ENCODE measurements at places on chromosomes 5 and 9.

- peak; percentile 57 for DNase-seq
Observed at GRCh38 chr9:106869028-106869427, 6.1 kb downstream of the ZNF462 start.

GRCh38 chr9:104864675-104865104 lies 63.3 kb downstream of the ABCA1 start:
- DNase-seq: peak; percentile 77

DNA sequence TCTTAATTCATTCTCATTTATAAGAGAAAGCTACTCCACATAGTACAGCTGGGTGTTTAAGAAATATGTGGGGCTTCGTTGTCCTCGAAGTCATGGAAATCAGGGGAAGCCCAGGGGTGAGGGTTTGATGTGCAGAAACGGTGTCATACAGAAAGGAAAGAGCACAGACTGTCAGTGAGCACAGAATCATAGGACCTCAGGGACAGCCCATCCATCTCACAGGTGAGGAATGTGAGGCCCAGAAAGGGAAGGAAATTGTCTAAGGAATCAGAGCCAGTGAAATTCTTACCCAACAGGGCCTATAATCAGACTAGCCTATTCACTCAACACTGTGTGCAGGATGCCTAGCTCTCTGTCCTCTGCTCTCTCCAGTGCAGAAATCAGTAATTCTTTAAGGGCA lies 535.6 kb downstream of the SPOCK1 start:
- DNase-seq: no peak

GRCh38 chr5:110865400-110866094 lies 126.7 kb downstream of the SLC25A46 start:
- DNase-seq: peak; percentile 2

- no peak for DNase-seq
Observed at GRCh38 chr5:13354611-13355010, 589.9 kb downstream of the DNAH5 start.

- peak; percentile 78 for DNase-seq
Observed at GRCh38 chr9:112556497-112557442, 70.1 kb downstream of the KIAA1958 start.

GRCh38 chr5:83428126-83428525 lies 43.4 kb upstream of the VCAN start:
- no peak for DNase-seq

DNA sequence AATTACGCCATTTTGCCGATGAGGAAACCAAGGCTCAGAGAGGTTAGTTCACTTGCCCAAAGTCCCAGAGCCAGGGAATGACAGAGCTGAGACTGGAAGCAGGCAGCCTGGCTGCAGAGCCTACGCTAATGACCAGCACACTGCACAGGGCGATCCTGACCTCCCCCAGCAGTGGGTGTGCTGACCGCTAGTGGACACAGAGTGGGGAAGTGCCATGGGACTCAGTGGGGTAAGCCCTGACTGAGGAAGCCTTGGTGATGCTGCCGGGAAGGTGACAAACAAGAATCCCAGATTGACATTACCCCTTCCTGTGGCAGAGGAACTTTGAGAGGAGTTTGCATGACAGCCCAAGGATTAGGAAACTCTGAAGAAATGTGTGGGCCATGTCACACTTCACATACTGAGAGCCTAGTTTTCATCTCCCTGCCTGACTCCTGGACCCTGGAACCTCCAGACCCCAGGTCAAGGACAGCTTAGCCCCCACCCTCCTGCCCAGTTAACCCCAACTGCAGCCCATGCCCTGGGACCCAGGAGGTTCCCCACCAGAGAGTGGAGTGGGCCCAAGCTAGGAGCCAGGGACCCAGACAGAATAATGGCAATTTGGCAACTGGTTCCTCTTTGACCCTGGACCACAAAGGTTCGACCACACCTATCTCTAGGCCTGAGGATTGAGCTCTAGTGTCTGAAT lies 19.7 kb upstream of the CSF1R start:
- no peak for DNase-seq

GRCh38 chr5:31823472-31823871 lies 184.5 kb downstream of the PDZD2 start:
- no peak for DNase-seq

DNA sequence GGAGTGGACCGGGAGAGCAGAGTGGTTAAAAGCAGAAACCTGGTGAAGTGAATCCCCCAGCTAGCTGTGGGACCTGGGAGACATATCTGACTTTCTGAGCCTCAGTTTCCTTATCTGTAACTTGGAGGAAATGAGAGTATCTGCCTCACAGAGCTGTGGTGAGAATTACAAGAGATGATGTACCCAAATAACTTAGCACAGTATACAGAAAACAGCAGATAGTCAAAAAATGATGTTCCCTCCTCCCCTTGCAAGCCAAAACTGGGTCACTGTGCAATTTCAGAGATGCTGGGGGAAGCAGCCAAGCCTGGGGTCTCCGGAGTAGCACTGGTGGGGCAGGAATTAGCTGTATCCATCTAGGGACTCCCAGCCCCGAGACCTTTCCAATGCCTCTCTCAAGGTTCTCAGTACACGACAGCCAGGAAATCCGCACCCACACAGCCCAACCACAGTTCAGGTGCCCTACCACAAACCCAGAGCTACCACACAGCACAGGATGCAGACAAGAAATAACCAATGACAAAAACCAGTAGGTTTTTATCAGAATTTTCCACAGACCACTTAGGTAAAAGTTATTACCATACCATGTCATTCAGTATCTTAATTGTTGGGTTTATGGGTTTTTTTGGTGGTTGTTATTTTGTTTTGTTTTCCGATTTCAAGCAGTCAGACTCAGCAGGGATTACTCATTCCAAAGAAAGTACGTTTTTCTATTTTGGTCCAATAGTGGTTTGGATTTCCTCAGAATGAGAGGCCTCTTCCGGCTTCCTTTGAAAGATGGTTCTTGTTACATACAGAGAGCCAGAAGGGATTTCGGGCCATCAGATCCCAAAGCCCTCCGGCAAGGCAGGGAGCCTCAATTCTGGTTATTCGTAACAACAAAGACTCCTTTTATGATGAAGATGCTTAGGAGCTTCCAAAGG lies 4.9 kb upstream of the HRH2 start:
- no peak for DNase-seq

DNA sequence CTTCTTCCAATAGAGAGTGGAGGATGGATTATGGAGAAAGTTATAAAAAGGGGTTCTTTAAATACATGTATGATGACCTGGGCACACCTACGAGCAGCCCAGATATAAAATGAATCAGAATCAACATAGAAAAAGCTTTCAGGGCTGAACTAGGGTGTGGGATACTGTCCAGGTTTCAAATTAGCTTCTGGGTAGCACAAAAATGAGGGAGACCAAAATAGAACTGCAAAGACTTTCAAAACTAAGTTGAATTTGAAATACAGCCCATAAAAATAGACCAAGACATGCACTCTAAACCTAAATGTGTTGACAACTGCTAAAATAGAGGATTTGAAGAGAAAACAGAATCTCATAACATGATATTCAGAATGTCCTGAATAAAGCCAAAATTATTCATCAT lies 17.0 kb downstream of the ZNF484 start:
- DNase-seq: no peak

- DNase-seq: no peak
Observed at GRCh38 chr5:150598821-150599273, 41.6 kb upstream of the SYNPO start.

GRCh38 chr9:13351778-13352386 lies 72.4 kb upstream of the MPDZ start:
- peak; percentile 74 for DNase-seq

- DNase-seq: no peak
Observed at GRCh38 chr9:19631181-19631580, 157.7 kb downstream of the SLC24A2 start.
